ENCODE measurements at places on chromosomes 13 and 19.
A peak's percentile ranks its signal among the peaks of the same experiment; 100 is the strongest.

DNA sequence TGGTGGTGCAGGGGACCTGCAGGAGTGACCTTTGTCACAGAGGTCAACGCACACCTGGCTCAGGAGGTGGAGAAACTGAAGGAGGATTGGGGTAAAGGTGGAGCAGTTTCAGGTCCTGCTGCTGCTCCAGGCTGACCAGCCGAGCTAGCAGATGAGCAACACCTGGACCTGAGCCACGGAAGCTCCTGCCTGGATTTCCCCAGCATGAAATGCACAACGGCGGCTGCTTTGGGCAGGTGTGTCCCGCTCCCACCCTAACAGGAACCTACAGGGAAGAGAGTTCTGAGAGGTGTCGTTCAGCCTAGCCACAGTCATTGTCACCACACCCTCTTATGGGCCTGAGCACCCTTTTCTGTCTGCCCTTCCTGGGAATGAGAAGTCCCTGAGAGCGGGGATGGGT, 15.7 kb upstream of the CD177 start:
- DNase-seq: no peak

DNA sequence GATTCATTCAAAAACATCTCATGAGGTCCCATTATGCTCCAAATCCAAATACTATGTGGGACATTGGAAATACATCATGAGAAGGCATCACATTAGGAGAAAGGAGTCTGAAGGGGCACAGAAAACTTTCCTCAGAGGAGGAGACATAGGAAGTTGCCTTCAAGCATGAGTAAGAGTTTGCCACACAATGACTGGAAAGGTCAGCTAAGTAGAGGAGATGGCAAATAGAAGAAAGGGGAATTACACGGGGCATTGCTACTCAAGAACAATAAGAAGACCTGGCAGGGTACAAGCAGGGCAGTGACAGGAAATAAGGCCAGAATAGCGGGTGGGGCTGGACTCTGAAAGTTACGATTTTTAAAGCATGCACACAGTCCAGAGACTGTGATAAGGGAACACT, 231.6 kb downstream of the SPRY2 start:
- no peak for DNase-seq

DNA sequence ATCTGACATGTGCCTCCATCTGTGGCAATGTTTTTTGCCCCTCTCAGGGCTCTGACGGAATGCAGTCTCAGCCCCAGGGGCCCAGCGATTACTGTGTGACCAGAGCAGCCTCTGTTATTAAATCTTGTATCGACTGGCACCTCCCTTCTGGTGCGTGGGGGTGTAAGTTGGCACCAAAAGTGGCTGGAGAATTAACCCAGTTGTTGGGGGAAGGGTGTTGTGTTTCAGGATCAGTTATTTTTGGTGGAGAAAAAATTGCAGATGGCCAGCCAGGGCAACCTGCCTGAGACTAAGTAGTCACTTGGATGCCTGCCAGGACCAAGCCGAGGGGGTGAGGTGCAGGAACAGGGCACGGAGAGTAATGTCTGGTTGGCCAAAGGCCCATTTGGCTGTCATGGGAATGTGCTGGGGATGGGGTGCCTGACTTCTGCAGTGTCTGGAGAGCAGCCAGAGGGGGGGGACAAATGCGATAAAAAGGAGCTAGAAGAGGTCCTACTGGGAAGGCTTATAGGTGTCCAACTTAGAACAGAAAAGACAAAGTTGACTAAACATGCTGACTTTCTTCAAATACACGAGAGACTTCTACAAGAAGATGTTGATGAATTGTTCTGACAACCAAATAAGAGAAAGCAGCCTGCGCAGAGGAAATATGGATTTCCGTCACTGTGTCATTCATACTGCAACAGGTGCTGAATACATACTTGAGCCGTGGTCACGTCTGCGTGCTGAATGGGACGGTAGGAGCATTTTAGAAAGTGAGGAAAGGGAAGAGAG, 69.8 kb downstream of the SIAH3 start:
- peak; percentile 38 for DNase-seq

- DNase-seq: peak; percentile 77
Measured at GRCh38 chr13:25286969-25287961, at the start of gene MTMR6. TSS of gene MTMR6 (minus strand) at chr13:25287488. CDS start at chr13:25287247, 241 bp downstream.

GRCh38 chr13:43019811-43020210, 3.6 kb upstream of the DNAJC15 start:
- no peak for DNase-seq

DNA sequence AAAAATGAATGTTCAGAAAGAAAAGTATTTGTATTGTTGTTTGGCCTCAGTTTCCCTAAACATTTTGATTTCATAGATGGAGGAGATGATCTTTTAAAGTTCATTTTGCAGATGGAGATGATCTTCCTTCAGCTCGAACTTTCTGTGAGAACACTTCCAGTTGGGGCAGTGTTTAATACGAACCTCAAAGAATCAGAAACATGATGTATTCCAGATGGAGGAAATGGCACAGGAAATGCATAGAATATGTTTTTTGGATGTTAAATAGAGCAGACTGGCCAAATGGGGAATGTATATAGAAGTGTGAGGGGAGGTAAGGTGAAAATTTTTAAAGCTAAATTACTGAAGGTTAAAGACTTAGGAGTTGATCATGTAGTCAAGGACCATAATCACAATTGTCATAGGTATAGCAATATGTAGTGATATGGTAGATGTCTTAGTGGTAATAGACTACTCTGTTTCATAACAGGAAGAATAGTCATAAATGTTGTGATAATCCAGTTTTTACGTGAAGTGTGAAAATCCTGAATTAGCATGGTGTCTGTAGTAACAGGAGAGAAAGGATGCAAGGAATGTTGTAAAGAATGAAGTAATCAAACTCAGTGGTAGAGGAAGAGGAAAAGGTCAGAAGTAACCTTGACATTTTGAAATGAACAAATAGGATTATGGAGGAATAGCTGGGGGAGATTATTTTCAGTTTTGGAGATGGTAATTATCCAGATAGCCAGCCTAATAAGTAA, 5.1 kb downstream of the RAP2A start:
- DNase-seq: no peak

GRCh38 chr13:80783926-80784565, 443.1 kb upstream of the SPRY2 start:
- DNase-seq: no peak

GRCh38 chr19:29640231-29640630, 25.0 kb upstream of the PLEKHF1 start:
- DNase-seq: no peak

- no peak for DNase-seq
Measured at GRCh38 chr13:100983111-100983510, 308.5 kb upstream of the TMTC4 start.

DNA sequence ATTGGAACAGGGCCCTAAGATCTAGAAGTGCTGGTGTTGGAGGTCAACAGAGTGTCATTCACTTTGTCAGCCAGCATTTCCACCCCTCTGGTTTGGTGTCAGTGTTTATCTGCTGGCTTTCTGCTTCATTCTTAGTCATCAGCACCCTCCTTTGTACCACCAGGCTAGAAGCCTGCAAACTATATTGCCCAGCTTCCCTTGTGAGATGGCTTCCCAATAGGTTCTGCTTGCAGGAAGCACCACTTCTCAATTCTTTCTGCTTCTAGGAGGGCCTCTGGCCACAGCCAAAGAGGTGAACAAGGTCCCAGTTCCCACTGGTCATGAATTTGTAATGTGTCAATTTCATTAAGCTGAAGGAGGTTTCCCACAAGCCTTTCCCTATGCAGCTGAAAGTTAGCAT, 36.4 kb upstream of the CALM3 start:
- no peak for DNase-seq

- no peak for DNase-seq
Measured at GRCh38 chr13:32001769-32002168, 29.8 kb upstream of the FRY start.

- peak; percentile 25 for DNase-seq
Measured at GRCh38 chr13:50636007-50636704, 207.3 kb downstream of the DLEU7 start.

DNA sequence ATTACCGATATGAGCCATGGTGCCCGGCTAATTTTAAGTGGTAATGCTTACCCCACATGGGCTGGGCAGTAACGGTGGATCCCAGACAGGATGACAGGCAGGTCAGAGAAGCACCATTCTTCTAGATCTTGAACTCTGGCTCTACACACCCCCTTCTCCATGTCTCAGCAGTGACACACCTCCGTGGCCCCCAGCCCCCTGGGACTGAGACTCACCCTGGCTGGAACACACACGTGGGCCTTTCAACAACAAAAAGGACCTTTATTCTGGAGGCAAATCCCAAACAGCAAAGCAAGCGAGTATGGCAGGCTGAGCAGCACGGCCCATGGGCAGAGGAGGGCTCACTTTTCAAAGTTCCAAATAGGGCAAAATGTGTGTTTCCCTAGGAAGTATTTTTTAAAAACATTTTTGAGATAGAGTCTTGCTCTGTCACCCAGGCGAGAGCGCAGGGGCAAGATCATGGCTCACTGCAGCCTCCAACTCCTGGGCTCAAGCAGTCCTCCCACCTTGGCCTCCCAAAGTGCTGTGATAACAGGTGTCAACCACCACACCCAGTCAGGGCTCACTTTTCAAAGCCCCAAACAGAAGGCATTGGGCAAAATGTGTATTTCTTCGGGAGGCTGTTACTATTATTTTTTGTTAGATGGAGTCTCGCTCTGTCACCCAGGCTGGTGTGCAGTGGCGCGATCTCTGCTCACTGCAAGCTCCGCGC, 4.2 kb upstream of the PLIN4 start:
- no peak for DNase-seq

GRCh38 chr13:99894840-99895443, 76.6 kb downstream of the ZIC5 start:
- no peak for DNase-seq

GRCh38 chr13:50357586-50358118, 342.4 kb downstream of the KCNRG start:
- DNase-seq: peak; percentile 91

DNA sequence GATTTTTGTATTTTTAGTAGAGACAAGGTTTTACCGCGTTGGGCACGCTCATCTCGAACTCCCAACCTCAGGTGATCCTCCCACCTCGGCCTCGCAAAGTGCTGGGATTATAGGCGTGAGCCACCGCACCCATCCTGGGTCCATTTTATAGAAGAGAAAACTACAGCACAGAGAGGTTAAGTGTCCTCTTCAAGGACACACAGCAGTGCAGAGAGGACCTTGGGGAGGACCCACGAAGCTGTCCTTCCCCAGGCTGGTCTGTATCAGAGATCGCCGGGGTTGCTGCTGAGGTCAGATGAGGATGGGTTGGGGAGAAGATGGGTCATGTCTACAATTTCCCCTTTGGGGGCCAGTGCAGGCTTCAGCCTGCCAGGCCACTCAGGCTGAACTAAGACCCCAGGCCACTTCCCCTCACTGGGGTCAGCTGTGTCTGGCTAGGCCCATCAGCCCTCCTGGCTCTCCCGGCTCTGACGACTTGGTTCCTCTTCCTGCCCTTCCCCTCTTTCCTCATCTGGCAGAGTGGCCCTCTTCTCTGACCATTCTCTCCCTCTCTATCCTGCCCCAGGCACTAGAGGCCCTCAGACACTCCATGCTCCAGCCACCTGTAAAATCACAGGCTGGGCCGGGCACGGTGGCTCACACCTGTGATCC, 9.6 kb downstream of the MYO1F start:
- DNase-seq: no peak

GRCh38 chr13:106492588-106493475, 42.6 kb downstream of the EFNB2 start:
- DNase-seq: no peak

GRCh38 chr13:103009051-103009840, 57.0 kb downstream of the SLC10A2 start:
- DNase-seq: no peak

- no peak for DNase-seq
Measured at GRCh38 chr13:52738719-52739467, 727 bp downstream of the CNMD start.

GRCh38 chr13:46728777-46729176, 68.2 kb downstream of the ESD start:
- peak; percentile 8 for DNase-seq

DNA sequence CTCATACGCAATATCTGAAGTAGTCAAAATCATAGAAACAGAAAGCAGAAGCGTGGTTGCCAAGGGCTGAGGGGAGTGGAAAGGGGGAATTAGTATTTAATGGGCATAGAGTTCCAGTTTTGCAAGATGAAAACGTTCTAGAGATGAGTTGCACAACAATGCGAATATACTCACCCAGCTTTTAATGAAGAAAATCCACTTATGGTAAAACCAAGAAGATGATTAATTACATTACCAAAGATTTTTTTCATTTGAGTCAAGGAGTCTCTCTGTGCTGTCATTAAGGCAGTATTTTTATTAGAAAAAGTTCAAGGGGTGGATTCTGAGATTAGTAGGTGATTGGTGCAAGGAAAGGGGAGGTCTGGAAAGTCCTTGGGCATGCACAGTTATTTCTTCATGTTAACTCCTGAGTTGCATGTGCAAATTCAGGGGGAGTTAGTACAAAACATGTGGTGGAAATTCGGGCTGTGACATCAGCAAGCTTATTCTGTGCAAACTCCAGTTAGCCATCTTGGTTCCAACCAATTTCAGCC, 6.9 kb upstream of the CBY2 start:
- DNase-seq: peak; percentile 4

- no peak for DNase-seq
Measured at GRCh38 chr19:10523135-10523636, 5.9 kb upstream of the S1PR5 start.

DNA sequence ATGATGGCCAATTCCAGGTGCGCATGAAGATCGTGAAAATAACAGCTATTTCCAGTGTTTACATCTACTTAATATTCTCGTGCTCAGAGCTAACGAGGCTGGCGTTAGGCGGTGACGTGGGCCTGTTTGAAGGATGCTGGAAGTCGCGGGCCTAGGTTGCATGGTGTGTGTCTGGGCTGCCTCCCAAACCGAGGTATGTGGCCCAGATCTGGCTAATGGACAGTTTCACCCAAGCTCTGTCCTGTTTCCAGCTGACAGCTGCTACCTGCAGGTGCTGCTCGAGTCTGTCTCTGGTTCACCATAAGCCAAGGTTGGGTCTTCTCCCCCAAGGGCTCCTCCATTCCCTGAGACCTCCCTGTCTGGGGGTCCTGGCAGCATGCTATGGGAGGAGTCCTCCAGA, 40.5 kb upstream of the KCTD15 start:
- DNase-seq: no peak

- DNase-seq: no peak
Measured at GRCh38 chr19:3068071-3068470, 5.8 kb upstream of the TLE5 start.

- no peak for DNase-seq
Measured at GRCh38 chr19:13613447-13613846, 107.2 kb upstream of the CACNA1A start.
